ENCODE measurements at places on chromosomes 2 and 18.

- no peak for DNase-seq
Observed at GRCh38 chr2:21268878-21269224, 145.1 kb downstream of the TDRD15 start.

- DNase-seq: no peak
Observed at GRCh38 chr2:171279983-171280790, 119.5 kb upstream of the TLK1 start.

DNA sequence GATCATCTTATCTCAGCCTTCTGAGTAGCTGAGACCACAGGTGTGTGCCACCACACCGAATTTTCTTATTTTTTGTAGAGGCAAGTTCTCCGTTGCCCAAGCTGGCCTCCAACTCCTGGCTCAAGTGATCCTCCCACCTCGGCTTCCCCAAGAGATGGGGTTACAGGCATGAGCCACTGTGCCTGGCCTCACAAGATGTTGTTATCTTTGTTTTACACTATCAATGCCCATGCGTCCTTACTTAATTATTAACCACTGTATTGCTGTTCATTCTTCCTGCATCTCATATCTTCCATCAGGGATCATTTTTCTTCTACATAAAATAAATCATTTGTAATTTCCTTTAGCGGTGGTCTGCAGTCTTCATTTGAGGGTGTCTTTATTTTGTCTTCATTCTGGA, 181.9 kb downstream of the TGIF1 start:
- no peak for DNase-seq

DNA sequence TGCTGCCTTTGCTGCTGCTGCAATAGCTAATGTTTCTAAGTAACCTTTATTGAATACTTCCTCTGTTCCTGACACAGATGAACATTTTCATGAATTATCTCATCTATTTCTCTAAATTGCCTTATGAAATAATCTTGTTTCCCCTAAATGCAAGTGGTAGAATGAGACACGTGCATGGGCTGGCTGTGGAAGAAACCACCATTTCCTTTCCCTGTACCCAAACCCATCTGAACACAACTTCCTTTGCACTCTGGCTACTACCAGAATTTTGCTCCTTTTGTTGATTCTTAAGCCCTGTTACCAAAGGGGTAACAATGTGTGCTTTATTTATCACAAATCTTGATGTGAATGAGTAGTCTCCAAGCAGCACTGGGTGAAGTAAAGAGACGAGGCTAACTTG, 29.2 kb downstream of the AKAIN1 start:
- no peak for DNase-seq

DNA sequence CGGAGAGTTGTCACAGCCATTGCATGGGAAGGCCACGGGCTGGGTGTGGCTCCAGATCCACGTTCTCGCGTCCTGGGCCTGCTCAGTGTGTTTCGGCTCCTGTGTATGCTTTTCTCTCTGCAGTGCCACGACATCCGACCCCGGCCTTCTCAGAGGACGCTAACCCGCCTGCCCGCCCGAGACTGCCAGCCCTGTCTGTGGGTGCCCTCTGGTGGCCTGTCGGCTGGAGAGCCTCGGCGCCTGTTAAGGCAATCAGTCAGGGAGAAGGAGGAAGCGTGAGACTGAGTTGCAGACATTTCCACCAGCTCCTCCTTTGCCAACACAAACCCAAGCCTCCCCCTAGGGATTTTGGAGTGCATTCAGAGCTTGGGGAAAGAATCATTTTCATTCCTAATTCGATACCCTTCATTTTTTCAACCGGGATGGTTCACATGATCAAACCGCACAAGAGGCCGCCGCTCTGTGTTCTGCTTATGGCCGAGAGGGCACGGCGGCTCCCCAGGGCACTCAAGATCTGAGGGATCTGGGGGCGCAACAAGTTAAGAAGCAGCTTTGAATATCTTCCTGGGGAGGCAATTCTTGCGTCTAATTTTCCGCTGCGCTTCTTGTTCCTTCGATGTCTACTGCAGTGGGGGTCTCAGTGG, 37.5 kb upstream of the ZBTB7C start:
- DNase-seq: peak; percentile 72

- no peak for DNase-seq
Observed at GRCh38 chr2:29688429-29688828, 233.0 kb downstream of the ALK start.

DNA sequence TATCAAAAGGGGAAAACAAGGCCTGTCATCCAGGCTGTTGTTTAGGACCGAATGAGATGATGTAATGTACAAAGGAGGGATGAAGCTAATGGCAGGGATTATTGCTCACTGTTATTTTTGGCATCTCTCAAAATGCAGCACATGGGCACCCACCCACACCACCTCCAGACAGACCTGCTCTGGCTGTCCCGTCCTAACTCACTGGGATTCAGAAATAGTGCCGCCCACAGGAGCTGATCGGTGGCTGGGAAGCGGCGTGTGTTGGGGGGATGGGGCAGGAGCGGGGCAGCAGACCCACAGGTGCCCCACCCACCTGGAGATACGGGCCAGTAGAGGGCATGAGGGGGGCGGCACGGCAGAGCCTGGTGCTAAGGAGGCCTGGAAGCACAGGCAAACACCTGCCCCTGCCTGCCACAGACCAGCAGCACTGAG, 52.2 kb downstream of the CRACDL start:
- peak; percentile 68 for DNase-seq

- peak; percentile 30 for DNase-seq
Observed at GRCh38 chr2:147086715-147087114, 758.1 kb upstream of the ACVR2A start.

DNA sequence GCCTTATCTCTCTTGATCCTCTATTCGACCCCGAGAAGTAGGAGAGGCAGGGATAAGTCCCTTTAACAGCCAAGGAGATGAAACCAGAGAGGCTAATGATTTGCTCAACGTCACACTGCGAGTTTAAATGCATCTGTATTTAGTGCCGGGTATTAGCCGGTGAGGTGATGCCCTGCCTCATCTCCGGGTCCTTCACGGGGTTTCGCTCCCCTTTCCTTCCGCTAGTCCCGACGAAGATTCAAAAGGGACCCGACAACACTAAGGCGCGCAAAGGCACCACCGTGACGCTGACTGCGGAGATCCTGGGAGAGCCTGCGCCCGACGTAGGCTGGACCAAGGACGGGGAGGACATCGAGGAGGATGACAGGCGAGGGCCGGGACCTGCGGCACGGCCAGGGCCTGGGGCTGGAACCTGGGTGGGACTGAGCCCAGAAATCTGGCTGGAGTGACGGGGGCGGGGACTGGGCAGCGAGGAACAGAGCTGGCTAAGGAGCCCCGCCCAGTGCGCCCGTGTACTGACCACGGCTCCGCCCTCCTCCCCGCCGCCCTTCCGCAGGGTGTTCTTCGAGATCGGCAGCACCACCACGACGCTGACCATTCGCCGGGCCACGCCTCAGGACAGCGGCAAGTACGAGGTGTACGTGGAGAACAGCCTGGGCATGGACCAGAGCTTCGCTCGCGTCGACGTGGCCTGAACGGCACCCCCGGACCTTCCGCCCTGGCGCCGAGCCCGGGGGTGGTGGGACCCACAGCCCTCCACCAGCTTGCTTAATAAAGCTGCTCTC, 1.0 kb upstream of the GMPPA start:
- DNase-seq: peak; percentile 75

GRCh38 chr2:241129086-241129871, 20.0 kb downstream of the PASK start:
- no peak for DNase-seq

GRCh38 chr2:170235860-170236679, 58.1 kb downstream of the MYO3B start:
- DNase-seq: peak; percentile 70

- DNase-seq: no peak
Observed at GRCh38 chr2:133952420-133952819, 301.5 kb upstream of the MGAT5 start.

DNA sequence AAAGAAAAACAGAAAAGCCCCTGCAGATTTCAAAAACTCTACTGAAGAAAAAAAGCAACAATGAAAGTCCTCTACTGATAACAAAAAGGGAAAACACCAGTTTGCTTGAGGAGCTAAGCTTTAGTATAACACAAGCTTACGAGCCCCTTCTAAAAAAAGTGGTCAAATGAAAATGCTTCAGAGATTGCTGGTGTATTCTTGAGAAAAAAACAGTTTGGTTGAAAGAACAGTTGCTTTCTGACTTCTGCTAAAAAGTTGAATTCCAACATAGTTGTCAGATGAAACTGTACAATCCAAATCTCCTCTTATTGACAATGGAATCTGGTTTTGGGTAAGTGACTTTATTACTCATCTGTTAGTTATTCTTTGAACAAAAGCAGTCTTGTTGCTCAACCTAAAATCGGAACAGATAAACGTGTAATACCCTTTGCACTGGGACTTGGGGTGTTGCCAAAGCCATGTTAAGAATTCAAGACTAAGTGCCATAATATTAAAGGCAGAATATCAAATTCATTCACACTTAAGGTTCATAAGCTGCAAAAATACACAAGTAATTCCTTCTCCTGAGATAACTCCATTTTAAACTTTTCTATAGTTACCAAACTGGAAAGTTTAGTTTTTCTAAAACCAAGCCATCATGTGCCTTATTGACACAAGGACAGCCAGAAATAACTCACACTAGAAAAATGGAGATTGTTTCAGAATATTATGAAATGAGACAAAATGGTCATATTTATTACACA, 45.3 kb upstream of the SPAG16 start:
- peak; percentile 80 for DNase-seq

GRCh38 chr18:79164706-79165105, 95.5 kb downstream of the ATP9B start:
- no peak for DNase-seq

DNA sequence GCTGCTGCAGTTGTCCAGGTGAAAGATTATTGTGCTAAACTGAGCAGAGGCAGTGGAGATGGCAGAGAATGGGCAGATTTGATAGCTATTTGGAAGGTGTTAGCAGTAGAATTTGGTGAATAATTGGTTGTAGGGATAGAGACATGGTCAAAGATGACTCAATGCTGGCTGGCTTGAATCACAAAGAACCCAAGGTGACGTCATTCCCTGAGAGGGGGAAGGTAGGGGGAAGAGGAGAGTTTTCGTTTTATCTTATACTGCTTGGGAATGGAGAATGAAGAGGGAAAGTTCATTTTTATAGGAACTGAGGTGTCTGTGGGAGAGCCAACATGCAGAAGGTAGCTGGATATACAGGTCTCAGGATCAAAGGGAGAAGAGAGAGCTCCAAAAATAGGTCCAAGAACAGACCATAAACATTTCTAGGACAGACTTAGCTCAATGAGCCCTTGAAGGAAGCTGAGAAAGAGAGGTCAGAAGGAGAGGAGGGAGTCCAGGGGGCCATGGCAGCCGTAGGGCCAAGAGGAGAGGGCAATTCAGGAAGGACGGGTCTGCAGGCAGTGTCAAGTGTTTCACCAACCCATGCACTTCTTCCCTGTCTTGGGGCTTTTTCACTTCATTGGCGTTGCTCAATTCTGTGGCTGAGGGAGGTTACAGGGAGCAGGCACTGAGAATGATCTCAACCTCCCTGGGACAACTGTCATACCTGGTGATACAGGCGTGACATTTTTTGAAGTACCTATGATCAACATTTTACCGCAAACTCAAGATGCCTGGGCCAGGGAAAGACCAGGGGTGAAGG, 281.3 kb downstream of the TDRD15 start:
- peak; percentile 6 for DNase-seq

Measured in MCF 10A (cell line).